ENCODE measurements at places on chromosomes 2 and 18.

DNA sequence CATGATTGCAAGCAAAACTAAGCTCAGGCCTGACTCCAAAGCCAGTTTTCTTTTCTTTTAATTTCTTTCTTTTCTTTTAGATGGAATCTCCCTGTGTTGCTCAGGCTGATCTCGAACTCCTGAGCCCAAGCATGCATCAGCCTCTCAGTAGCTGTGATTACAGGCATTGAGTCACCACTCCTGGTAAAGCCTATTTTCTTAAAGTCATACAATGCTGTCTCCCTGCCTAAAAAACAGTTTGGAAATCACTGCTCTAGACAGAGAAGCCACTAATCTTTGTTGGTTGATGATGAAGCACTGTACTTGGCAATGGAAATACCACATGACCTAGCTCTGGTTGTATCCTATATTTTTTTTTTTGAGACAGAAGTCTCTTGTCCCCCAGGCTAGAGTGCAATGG is 33.1 kb upstream of the ZNF532 start:
- no peak for DNase-seq

GRCh38 chr2:8575038-8575833 is 106.6 kb upstream of the ID2 start:
- DNase-seq = no peak

DNA sequence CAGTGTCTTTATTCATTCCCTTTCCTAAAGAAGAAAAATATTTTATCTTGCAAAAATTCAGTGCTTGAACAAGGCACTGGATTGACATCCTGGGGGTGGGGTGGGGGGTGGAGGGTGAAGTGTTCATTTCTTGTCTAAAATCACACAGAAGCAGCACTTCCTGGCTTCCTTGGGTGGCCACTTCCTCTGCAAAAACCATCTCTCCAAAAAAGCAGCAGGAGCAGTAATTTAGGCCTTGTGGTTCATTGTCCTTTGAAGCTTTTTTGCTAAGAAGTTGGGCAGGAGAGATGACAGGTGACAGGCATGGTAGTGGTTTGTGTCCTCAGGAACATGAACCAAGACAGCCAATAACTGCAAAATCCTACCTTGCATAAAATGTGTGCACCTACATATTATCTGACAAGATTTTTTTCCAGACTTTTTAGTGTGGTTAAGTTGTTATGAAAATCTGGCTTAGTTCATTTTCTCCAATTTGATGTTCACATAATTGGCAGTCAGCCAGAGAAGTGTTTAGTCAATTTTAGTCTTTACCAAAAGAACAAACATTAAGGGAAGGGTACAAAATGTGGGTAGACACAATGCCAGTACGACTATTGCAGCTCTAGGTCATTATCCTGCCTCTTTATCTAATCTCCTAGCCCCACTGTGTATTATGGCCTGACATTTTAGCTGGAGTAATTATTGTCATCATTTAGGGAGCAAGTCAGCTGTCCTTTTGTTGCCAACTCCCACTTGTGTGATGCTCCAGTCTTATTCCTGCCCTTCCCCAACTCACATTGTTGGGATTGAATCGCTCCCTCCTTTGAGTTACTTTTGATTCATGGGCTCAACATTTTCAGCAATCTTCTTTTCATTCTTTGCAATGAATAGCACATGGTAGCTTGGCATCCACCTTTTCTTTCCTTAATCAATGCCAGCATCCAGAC is 177.2 kb downstream of the MYO3B start:
- peak; percentile 95 for DNase-seq

DNA sequence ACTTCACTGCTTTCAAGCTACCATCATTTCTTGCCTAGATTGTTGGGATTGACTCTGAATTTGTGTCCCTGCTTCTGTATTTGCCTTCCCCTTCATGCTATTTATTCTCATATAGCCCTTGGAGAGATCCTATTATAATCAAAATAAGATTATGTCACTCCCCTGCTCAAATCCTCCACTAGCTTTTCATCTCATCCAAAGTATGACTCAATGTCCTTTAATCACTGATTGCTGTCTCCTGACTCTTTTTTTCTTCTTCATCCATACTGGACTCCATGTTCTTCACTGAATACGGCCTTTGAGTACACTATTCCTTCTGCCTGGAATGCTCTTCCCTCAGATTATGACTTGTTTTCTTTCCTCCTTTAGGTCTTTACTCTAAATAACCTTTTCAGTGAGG is 5.0 kb downstream of the RBKS start:
- DNase-seq = no peak

DNA sequence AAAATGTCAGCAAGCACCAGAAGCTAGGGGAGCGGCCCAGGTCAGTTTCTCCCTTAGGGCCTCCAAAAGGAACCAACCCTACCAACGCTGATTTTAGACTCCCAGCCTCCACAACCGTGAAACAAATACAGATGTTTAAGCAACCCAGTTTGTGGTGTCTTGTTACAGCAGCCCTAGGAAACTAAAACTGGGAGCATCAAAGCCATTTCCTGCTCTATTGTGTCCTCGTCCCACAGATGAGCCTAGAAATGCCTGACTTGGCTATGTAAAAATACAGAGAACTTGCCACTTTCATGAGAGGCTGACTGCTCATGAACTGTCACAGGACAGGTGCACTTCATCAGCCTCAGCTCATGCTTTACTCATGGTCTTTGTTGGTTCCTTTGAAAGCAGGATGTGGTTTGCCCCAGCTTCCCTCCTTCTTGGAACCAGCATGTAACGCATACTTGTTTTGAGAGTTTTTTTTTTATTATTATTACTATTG is 97.6 kb upstream of the SLC39A10 start:
- no peak for DNase-seq

DNA sequence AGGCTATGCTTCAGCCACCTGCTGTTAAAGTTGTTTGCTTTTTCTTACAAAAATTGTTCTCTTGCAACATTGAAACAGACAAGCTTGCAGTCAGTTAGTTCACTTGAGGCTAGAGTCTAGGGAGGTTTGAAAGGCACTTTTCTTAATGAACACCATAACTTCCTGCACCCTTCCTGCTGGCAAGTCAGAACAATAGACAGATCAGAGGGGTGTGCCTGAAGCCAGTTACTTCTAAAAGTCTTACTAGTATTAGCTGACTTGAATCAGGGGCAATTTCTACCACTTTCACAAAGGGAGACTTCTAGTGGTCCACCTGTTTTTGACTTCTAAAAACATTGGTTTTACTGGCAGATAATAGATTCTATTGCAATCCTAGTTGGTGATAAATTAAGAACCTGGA is 367.4 kb upstream of the CDH20 start:
- no peak for DNase-seq

DNA sequence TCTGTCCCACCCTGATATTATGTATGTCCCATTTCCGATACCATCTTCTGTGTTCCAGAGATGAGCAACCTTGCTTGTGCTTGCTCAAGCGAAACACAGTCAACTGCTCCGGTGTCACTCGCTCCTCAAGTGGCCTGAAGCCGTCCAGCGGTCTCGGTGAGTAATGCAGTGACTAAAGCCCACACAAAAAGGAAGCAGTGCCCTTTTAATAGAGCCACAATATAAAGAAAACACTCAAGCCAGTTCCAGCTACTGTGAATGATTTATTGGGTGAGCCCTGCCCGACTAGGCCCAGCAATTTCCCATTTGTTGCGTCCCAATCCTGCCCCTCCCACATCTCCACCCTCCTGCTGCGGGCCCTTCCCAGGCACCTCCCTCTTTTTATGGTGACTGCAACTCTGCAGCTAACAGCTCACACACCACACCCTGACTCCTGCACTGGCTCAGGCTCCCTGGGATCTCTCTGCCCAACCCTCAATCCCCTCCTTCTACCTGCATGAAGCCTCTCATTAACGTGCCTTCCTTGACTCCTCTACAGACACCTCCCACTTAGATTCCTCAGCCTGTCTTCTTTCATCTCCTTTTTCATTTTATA is 44.2 kb upstream of the DSC1 start:
- no peak for DNase-seq

- DNase-seq = no peak
Measured at GRCh38 chr2:108635630-108636354, 83.5 kb upstream of the RANBP2 start.

DNA sequence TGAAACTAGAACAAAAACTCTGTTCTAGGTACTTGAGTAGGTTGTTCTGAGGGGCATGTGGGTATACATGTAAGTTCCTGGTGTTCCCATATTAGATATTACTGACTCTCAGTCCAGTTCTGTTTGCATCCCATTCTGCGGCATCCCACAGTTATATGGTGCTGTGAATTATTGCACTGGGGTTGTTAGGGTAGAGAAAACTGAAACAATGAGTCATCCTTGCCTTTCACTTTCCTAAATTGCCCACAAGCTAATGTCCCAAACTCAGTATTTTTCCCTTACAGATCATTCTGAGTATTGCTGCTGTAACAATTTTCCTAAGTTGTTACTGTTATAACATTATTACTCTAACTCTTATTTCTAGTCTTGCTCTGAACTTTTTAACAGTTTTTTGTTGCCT is 3.0 kb downstream of the WDR75 start:
- DNase-seq = no peak

DNA sequence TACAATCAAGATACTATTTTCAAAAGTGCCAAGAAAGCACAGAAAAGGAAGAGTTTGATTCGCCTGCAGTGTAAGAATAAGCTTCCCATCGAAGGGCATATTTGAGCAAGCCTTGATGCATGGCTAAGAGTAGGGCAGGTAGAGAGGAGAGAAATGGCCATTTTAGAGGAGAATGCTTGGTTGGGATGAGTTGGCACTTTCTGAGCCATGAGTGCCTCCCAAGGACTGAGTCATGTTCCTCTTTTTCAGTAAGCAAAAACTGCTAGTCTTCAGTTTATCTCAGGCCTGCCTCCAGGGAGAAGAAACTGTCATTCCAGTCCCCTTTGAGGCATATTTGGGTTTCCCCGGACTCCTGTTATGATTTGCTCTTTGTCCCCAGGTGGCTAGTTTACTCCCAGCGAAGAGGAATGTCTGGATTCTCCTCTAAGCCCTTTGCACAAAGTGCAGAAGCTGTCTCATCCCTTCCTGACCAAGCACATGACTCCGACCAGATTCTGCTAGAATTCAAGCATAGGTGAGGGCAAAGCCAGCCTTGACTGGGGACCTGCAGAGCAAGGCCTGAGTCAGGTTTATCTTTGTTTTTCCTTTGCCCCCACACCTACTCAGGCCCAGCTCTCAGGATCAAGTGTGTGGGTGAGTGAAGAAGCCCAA is 115.2 kb downstream of the TTC32 start:
- no peak for DNase-seq

GRCh38 chr2:96872591-96873349 is 2.9 kb upstream of the SEMA4C start:
- no peak for DNase-seq
